Upper lobe of left lung (tissue), 6 donors: ENCODE measurements at places on chromosomes 4 and X.

DNA sequence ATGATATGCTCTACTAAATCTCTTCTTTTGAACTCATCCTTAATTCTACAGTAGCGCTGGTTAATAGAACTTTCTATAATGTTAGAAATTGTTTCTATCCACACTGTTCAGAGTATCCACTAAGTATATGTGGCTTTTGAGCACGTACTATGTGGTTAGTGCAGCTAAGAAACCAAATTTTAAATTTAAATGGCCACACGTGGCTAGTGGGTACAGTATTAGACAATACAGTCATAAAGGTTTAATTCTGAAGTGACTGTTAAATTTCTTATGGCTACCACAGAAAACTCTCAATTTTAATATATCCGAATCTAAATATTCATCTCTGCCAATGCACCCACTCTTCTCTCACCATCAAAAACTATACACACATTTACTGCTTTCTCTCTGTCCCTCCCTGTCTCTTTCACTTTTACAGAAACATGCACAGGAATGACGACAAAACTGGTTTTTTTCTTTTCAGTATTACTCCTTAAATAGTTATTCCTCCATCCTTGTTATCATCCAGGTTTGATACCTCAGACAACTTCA is 583.9 kb downstream of the KCTD8 start:
- no peak for DNase-seq

DNA sequence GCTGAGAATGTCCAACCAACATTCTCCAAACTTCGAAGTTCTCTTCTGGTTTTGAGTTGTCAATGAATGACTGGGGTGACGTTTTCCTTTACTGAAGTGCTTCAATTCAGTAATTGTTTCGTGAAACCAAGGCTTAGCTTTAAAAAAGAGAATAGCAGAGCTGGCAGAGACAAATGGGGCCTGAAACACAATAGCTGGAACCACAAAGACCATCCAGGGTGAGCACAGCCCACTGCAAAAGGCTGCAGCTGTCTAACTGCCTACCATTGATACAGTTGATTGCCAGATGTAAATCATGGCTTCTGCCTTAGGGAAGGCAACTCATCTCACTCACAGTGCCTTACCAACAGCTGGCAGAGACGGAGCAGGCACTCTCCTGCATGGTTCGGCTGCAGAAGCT is 78.7 kb upstream of the ZNF518B start:
- DNase-seq = no peak

- DNase-seq = no peak
These were observed 36.7 kb downstream of the UBQLN2 start for GRCh38 chrX:56600141-56600540.

GRCh38 chr4:29565256-29565655 is 1154.9 kb upstream of the PCDH7 start:
- no peak for DNase-seq

GRCh38 chr4:100168521-100168920 is 21.7 kb downstream of the DDIT4L start:
- no peak for DNase-seq

- no peak for DNase-seq
These were observed 415.2 kb downstream of the TRIML1 start for GRCh38 chr4:188554413-188554812.

GRCh38 chr4:187016101-187016500 is 292.4 kb upstream of the FAT1 start:
- DNase-seq = no peak

DNA sequence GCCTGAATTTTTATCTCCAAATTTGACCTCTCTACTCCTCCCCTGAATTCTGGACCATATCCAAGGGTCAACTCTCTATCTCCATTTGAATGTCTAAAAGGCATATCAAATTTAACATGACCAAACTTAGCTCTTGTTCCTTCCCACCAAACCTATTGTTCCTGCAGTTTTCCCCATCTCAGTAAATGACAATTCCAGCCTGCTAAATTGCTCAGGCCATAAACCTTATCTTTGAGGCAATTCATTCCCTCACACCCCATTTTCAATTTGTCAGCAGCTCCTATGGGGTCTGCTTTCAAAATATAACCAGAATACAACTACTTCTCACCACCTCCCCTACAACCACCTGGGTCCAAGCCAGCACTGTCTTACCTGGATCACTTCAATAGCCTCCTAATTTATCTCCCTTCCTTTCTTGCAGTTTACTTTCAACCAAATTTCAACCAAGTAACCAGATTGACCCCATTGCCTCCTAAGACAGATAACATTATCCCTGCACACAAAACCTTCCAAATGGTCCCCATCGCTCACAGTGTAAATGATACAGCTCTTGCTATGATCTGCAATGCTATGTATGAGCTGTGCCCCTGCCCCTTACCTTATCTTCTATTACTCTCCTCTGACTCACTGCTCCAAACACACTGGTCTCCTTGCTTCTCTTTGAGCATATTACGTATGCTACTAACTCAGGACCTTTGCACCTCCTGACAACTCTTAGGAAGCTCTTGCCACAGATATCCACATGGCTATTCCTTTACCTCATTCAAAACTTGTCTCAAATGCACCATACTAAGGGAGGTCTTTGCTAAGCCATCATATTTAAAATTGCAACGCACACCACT is 66.0 kb downstream of the CAMK2D start:
- DNase-seq = no peak

DNA sequence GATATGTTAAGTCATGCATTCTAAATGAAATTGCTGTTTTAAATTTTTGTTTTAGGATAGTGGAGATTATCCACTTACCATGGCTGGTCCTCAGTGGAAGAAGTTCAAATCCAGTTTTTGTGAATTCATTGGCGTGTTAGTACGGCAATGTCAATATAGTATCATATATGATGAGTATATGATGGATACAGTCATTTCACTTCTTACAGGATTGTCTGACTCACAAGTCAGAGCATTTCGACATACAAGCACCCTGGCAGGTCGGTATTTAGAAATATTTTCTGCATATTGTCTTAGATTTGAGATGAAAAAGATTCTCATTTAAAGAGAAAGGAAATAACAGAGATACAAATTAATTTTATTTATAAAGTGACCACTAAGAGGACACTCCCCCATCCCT is 83.6 kb downstream of the STAG2 start:
- no peak for DNase-seq

- DNase-seq = no peak
These were observed 744.8 kb upstream of the HS3ST1 start for GRCh38 chr4:12173496-12173895.

DNA sequence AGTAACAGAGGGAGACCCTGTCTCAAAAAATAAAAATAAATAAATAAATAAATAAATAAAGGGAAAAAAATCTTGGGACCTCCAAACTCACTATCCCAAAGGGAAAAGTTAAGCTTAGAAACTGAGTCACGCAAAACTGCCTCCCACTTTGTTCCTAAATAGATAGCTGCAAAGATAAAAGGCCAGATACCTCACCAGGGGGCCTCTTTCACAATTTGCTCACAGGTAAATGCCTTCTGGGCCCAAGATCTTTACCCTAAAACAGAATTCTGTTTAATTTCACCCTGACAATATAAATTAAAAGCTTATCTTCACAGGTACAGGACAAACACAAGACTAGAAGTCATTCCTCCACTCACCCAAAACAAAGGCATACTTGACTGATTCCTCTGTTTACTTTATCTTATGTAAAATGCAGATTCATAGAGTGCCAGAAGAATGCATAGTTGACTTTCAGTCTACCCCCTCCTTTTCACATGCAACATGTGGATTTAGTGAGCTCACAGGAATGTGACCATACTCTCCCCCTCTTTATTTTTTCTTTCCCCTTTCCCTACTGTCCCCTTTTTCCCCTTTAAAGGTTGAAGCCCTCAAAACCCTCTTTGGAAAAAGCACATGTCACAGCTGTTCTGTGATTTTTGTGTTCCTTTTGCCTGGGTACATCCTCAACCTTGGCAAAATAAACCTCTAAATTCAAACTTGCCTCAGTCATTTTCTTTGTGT is 23.4 kb downstream of the ELF2 start:
- DNase-seq = no peak

- DNase-seq = peak; percentile 56
These were observed at the start of gene GPR173 for GRCh38 chrX:53048169-53049126. TSS of gene GPR173 (plus strand) at chrX:53048789. CDS start at chrX:53076622, 27,833 bp downstream.

DNA sequence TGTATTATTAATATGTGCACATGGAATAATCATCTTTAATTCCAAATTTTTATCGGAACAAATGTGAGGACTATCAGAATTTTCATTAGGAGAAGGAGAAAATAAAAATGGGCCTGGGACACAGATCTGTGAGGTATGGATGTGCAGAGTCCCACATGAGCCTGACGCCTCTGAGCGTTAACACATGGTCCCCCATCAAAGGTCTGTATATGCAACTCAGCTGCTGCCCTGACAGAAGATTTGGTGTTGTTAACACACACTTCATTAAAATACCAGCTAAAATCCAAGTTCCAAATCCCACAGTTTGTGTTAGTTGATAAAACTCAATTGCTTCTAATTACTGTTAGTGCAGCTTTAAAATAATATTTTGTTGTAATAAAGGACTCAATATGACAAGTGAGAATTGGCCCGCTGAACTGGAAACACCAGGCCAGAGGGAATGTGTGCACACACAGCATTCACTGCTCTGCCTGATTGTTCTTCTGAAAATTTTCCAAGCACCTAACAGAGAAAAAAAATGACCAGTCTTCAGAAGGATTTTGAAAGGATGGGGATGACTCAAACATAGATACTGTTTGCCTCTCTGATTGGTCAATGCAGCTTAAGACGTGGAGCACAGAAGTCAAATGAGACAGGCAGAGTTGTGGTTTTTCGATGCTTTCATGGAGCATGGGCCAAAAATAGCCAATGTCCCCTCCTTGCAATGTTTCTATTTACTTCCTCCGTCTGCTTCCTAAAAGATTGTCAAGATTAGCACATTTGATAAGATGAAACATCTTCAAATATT is 266.6 kb downstream of the NKX6-1 start:
- DNase-seq = no peak

DNA sequence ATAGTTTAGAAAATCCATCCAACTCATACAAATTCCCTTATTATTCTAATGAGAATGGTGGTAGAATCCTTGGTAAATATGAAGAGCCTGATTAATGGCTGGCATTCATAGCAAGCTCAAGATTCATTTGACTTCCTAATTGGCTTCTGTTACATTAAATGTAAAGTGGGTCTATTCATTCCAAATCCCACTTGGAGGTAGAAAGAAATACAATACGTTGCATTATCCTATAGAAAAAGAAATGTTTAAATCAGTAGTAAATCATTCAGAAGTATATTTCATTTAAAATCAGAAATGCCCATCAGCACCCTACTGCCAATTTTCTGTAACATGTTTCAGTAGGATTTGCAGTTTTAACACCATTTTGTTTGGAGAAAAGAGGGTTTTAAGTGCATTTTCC is 6.7 kb downstream of the ADGRG4 start:
- no peak for DNase-seq

DNA sequence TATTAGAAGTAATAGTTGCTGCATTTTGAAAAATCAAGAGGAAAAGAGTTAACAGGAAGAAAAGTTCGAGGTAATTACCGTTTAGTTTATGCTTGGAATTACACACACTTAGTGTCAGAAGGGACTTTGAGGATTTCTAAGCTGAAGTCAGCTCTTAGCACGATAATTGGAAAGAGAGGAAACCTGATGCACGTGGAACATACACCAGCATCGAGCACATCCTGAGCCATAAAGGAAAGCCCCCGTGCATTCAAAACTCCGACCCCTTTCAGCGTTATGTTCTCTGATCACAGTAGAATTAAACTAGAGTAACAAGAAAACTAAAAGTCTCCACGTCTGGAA is 400 bp upstream of the PAQR3 start:
- DNase-seq = no peak

- no peak for DNase-seq
These were observed 26.4 kb upstream of the REPS2 start for GRCh38 chrX:16920075-16920474.

- DNase-seq = no peak
These were observed 38.6 kb downstream of the TSC22D3 start for GRCh38 chrX:107736781-107737531.

GRCh38 chr4:40369437-40370274 is 34.5 kb downstream of the CHRNA9 start:
- DNase-seq = no peak

DNA sequence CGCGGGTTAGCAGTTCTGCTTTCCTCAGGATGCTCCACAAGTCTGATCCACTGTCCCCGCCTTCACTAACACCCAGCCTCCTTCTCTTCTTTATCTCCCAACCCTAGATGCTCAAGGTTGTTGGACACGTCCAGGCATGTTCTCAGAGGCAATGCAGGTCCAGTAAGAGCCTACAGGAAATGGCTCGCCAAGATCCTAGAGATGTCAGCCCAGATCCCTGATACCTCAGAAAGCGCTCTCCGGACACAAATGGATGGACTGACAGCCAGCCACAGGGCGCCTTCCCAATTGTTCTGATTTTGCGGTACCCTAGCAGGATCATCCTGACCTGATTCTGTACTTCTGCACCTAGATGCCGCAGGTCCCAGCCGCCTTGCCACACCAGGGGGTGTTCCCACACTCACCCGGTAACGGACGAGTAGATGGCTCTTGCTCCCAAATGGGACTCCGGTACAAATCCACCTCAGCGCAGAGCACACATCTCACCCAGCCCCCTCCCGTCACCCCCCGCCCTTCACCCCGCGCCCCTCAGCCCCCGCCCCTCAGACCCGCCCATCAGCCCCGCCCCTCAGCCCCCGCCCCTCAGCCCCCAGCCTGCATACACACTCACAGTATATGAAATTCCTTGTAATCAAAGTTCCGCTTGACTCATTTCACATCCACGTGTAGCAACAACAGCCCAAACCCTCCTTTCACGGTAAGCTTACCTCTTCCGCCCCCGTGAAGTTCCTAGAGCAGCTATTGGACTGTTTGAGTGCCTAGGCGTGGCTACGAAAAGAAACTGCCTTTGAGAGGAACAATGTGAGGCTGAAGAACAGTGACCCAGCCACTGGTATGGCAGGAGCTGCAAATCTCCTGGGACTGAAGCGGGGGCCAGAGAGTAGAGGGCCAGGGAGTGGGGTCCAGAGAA is at the start of gene EDA2R:
Gene EDA2R, minus strand, starts transcription at position 488 of the 910 bp plus-strand sequence. CDS start 23,058 bp downstream, outside the sequence.
- DNase-seq = peak; percentile 41

GRCh38 chrX:49191574-49192011 is 5.4 kb upstream of the PRICKLE3 start:
- DNase-seq = no peak

- no peak for DNase-seq
These were observed 586.7 kb downstream of the GBA3 start for GRCh38 chr4:23279377-23279986.
